ENCODE measurements at places on chromosomes 2 and 18.

DNA sequence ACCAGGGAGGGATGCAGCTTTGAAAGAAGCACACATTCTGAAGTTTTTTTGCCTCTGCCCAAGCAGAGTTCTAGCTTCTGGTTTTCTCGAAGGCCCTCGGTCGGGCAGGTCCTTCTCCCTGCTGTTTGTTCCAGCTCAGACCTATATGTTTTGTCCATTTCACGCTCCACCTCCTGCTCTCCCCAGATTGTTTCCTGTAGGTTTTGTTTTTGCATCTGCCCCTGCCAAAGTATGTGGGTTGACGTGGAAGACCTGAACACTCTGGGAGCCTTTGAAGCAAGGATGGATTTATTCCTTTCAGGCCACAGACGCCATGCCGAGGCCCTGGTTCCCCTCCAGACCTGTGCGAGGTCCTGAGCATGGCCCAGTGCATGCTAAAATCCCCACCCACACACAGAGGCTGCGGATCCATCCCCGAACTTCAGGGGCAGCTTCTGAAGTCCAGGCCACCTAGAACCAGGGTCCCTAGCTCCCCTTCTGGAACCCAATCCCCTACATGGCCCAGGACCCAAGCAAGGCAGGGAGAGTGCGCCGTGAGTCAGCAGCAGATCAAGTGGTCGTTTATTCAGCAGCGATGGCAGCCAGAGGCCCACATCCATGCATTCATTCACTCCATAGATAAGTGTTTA, 205.4 kb downstream of the KLHL29 start:
- no peak for DNase-seq

DNA sequence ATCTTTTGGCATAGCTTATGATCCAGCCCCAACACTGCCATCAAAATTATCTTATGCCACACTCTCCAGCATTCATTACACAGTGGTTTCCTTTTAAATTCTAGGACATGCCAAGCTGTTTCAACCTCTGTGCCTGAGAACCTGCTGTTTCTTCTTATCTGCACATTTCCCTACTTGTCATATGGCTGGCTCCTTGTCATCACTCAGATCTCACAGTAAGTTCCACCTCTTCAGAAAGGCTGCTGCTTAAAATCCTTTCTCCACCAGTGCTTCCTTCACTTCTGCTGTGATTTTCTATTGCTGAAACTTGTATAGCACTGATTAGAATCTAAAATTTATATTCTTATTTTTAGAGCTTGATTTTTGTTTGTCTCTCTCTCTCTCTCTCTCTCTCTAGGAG, 43.4 kb downstream of the MC4R start:
- no peak for DNase-seq

GRCh38 chr2:67164771-67165522, 232.2 kb upstream of the ETAA1 start:
- DNase-seq: no peak

- DNase-seq: no peak
Measured at GRCh38 chr2:219168526-219168925, 1.3 kb downstream of the SLC23A3 start.

- DNase-seq: no peak
Measured at GRCh38 chr2:42903821-42904575, 111.6 kb upstream of the HAAO start.

GRCh38 chr2:159573294-159573693, 43.1 kb downstream of the BAZ2B start:
- no peak for DNase-seq

DNA sequence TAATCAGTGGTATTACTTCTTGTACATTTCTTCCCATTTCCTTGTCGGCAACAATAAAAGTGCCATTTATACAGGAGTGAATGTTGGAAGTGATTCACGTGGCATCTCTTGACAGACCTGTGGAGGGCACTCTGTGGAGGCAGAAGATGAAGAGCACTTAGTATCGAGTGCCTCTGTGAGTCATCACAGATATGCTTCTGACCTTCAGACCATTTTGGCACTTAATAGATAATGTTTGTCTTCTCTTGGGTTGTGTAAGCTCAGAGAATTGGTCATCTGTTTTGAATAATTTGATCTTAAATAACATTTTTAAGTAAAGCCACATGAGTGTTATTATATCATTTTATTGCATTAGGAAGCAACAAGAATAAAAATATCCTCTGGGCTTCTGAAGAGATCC, 305.5 kb downstream of the PTPRM start:
- no peak for DNase-seq

GRCh38 chr2:128662051-128662471, 343.4 kb upstream of the HS6ST1 start:
- no peak for DNase-seq

GRCh38 chr2:219249203-219249980, 3.7 kb upstream of the TUBA4B start:
- DNase-seq: no peak

DNA sequence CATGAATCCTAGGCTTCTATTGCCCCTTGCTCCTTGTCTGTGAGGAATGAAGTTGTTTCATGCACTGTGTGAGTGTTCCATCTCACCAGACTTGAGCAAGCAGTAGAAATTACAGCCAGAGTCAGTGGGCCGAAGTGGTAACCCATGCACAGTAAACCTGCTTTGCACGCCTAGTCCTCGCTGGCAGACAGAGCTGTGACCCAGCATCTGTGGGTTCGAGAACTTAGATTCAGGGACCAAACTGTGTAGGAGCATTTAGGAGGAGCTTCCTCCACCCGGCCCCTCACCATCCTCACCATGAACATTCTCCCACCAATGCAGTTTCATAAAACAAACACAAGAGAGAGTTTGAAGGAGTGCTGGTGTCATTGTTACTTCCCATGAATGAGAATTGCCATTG, 21.6 kb upstream of the TEX51 start:
- no peak for DNase-seq

GRCh38 chr2:12348216-12348615, 368.5 kb upstream of the TRIB2 start:
- DNase-seq: no peak

DNA sequence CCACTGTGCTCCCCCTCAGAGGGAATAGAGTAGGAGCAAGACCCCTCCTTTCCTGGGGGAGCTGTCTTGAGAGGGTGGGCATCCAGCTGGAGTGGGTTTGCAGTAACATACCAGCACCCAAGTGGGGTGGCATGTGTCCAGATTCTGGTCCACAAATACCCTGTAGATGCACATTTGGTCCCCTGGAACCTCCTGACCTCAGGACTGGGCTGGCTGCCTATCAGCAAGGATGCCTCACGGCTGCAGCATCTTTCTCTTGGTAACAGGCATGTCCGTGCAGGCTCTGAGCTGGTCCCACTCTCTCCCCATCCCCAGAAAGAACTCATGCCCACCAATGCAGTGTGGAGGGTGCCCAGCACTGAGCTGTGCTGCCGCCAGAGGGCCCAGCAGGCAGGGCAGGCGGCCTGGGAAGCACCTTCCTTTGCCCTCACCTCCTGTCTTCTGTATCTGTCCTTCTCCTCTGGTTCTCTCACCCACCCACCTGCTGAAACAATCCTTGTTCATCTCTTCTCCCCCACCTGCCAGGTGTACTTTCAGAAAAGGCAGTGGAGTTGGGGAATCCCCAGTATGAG, 47.4 kb downstream of the ITGB1BP1 start:
- no peak for DNase-seq

DNA sequence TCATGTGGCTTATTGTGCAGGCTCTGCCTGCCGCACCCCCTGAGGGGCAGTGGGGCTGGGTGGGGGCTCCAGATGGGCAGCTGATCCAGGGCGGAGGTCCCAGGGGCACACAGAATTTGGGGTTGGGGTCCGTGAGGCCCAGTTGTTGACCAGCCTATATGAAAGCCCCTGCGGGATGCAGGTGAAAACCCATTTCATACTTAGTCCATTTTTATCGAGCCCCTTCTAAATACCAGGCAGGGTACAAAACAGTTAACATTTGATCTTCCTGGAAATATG, 30.6 kb downstream of the MYO7B start:
- no peak for DNase-seq

DNA sequence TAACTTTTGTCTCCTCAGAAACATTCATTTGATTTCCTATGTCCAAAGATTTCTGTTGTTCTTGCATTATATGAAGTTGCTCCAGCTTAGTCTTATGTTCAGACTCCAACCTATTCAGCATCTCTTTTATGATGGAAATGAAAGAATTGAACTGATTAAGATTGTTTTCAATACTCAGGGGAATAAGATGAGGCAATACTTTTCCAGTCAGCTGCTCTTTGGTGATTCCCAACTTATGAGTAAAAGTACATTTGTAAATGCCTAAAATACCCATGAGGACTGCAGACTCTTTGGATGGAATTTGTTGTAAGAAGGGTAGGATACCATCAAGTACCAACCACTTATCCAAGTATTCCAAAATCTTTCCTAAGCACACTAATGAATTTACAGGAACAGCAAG, 39.8 kb downstream of the TRAK2 start:
- DNase-seq: no peak
